Activated CD4-positive, alpha-beta T cell treated with anti-CD3 and anti-CD28 coated beads for 36 hours (primary cell): ENCODE measurements at places on chromosomes 1 and 21.
A peak's percentile ranks its signal among the peaks of the same experiment; 100 is the strongest.

DNA sequence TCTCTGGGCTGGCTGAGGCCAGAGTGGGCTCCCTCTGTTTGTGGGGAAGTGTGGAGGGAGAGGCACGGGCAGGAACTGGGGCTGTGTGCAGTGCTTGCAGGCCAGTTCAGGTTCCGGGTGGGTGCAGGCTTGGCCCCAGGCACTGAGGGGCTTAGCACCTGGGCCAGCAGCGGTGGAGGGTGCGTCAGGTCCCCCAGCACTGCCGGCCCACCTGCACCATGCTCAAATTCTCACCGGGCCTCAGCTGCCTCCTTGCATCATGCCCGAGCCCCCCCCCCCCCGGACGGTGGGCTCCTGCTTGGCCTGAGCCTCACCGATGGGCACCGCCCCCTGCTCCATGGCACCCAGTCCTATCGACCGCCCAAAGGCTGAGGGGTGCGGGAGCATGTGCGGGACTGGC lies 26.3 kb upstream of the FCGR2A start:
- DNase-seq, result no peak

- no peak for DNase-seq
These were observed 79.6 kb downstream of the DOP1B start for GRCh38 chr21:36236052-36236730.

GRCh38 chr1:205535096-205535495 lies 30.6 kb downstream of the CDK18 start:
- DNase-seq, result no peak

DNA sequence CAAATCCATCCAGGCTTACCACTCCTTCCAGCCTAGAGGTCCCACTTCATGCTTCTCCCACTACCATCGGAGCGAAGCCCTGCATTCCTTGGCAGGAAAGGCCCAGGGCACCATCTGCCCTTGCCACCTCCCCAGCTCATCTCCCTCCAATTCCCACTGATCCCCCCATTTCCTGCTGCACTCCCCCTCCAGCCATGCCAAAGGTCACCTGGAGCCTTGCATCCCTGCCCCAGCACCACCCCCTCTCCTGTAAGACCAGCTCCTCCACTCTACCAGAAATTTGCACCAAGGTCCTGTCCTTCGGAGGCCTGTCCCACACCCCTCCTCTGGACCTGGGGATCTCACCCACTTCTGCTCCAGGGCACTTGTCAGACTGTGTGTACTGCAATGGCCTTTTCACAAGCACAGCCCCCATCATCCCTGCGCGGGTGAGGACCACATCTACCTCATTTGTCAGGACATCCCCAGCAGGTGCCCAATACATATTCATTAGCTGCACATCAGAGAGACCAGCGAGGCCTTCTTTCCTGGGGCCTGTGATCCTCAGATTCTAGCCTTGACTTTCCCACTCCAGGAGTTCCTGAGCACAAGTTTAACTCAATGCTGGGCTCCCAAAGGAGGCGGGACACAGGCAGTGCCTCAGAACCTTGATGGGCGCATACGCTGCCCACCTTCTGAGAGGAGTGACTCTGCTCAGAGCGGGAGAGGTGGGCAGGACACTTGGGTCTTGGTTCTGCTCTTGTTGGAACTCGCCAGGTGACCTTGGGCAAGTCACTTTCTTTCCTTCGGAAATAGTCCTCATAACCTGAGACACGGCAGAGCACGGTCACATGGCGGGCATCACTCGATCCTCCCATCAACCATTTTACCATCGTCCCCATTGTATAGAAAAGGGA lies 49.9 kb upstream of the EDN2 start:
- DNase-seq, result no peak

DNA sequence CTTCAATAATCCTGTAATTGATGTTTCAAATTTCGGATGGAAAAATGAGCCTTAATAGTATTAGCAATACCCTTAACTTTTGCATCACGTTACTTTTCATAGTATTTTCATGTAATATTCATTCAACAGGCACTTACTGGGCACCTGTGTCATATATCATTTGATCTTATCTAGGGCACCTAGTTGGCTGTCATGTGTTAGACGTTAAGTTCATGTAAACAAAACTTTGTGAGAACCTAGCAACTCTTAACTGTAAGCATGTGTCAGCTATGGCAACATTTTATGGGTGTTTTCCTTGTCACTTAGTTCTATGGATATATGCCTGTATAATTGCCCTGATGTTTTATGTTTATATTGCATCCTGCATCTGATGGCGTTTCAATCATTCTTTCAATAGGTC lies 777 bp downstream of the LAMC2 start:
- no peak for DNase-seq

GRCh38 chr1:32791881-32792280 lies 25.3 kb downstream of the YARS1 start:
- DNase-seq, result no peak

GRCh38 chr1:207352554-207352953 lies 31.1 kb downstream of the CD55 start:
- no peak for DNase-seq

DNA sequence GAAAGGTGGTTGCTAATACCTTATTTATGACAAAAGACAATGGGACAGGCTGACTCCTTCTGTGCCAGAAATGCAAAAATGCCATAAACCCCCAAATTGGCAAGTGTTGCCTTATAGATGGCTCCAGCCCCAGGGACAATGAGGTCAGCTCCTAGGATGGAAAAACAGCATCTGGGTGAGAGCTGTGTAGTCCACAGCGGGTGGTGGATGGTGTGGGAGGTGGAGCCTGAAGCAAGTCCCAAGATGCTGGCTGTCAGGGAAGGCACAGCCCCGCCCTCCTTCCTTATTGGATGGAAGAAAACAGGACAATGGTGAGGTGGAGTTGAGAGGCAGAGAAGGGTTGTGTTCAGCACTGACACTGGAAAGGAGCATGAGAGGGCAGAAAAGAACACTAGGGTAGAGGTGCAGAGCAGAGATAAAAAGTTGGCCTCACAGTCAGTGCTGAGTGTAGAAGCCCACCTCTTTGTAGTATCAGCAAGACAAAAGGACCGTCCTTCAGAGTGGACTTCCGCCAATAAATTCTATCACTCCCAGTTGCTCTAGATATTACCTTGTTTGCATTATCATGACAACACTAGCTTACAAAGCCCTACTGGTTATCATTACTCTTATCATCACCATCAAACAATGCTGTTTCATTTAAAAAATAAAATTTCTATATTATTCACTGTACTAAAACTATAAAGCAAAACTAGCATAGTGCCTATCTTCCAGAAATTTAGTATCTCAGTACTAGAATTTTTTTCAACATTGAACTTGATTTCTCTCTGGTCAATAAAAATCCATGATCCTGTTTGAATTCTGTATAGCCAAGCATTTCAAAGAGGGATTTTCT lies 3.7 kb upstream of the SDE2 start:
- peak; percentile 65 for DNase-seq

- DNase-seq, result no peak
These were observed 2.9 kb downstream of the ADORA1 start for GRCh38 chr1:203130358-203130985.

DNA sequence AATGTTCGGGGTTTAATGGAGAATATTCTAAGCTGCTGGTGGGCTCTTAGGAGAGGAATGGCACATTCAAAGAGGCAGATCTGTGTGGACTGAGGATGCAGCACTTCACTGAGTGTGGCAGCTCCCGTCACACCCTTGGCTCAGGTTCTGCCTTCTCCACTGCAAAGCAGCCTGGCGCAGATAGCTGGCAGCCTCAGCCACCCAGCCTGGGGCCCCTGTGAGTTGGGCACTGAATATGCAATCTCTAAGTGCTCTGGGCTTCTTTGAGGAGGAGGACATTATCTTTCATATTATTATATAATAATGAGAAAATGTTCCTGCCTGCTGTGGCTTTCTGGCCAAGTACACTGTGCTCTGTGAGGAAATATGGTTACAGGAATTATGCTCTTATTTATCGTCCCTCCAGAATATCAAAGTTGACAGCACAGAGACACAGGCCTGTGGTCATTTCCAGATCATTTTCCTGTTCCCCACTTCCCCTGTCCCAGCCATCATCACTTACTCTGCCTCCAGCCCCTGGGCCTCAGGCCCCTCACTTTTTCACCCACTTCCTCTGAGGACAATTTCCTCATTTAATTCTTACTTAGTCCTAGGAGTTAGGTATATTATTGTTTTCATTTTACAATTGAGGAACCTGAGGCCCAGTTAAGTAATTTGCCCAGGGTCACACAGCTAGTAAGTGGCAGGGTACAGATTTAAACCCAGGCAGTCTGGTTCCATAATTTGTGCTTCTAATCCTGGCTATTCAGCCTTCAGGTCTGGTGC lies 53.6 kb downstream of the MAB21L3 start:
- DNase-seq, result no peak

DNA sequence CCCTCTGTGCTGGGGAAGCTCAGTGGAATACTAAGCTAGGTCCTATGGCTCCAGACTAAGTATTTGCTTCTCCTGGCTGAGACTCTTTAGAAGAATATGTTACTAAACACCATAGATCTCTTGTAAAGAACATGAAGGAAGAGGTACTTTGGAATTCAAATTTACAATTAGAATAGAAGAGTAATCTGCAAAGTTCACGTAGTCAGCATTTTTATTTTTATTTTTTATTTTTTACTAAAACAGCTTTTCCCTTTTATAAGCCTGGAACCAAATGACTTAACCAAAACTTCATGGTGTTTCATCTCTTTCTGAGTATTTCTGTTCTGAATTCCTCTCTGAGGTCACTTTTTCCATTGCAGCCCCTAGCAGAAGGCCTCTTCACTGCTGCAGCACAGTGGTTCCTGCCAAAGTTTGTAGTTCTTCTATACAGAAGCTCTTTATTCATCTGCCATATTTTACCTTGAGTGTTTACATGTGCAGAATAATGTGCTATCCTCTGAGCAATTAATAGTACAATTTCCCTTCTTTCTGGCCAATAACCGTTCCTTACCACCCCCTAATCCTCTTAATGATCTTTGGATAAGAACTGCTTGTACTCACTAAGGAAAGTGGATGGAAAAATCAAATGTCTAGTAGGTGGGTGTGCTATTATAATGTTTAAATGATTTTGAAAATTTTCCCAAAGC lies 27.2 kb downstream of the TSEN15 start:
- DNase-seq, result peak; percentile 22

DNA sequence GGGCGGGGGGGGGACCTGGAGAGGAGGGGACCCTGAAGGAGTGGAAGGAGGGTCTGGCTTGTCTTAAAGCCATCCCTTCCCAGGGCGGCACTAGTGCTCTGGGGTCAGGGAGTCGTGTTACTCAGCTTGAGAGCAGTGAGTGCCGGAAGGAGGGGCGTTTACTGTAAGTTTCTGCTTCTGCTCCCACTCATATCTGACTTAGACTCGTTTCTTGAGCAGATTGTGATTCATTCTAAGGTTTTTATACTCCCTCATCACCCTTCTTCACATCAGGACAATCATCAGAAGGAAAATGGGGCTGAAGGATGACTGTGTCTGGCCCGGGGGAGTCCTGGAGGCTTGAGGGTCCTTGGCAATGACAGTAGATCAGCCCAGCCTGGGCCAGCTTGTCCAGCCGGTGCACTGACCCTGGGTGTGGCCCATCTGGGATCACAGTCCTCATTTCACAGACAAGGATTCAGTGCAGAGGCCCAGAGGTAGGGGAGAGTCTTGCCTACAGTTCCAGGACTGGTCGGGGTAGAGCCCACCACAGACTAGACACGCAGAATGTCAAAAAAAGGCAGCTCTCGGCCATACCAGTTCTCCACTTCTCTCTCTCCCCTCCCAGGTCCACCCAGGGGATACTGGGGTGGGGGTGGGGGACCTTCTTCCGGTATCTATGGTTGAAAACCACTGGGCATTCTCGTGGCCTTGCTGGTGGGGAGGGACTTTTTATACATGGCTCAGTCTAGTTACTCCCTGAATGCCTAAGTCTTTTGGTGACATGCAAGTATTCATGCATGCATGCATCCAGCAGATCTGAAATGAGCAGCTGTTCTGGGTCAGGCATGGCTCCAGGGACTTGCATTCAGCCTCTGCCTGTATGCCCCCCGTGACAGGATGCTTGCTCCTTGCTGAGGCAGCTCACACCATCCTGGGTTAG lies 5.1 kb downstream of the TNFRSF8 start:
- peak; percentile 87 for DNase-seq

- DNase-seq, result no peak
These were observed 171.5 kb downstream of the RUNX1 start for GRCh38 chr21:34877485-34878128.

GRCh38 chr1:245290836-245291235 lies 136.1 kb downstream of the KIF26B start:
- no peak for DNase-seq

DNA sequence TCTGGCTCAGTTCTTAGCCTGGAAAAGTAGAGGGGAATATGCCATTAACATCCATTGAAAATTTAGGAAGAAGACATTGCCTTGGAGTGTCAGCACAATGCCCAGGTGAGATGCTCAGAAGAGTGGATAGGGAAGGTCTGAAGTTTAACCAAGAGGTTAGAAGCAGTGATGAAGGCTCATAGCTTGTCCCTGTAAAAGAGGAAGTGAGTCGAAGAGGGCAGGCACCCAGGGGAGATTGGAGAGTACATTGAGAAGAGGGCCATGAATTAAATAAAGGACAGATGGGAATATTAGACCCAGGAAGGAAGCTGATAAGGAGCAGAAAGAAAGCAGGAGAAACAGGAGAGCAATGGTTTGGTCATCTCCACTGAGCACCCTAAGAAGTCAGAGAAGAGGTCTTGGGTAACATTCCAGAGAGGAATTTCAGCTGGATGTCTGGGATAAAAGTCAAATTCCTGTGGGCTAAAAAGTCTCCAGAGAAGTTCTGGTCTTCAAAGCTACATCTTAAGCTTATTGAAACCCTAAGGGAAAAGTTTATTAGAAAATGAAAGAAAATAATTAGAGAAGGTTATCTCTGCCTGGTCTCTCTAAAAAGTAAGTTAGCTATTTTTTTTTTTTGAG lies 17.3 kb downstream of the C8B start:
- DNase-seq, result no peak

GRCh38 chr1:61782771-61783170 lies 40.5 kb downstream of the PATJ start:
- peak; percentile 79 for DNase-seq

GRCh38 chr1:113904293-113904673 lies 316 bp downstream of the AP4B1 start:
- no peak for DNase-seq

DNA sequence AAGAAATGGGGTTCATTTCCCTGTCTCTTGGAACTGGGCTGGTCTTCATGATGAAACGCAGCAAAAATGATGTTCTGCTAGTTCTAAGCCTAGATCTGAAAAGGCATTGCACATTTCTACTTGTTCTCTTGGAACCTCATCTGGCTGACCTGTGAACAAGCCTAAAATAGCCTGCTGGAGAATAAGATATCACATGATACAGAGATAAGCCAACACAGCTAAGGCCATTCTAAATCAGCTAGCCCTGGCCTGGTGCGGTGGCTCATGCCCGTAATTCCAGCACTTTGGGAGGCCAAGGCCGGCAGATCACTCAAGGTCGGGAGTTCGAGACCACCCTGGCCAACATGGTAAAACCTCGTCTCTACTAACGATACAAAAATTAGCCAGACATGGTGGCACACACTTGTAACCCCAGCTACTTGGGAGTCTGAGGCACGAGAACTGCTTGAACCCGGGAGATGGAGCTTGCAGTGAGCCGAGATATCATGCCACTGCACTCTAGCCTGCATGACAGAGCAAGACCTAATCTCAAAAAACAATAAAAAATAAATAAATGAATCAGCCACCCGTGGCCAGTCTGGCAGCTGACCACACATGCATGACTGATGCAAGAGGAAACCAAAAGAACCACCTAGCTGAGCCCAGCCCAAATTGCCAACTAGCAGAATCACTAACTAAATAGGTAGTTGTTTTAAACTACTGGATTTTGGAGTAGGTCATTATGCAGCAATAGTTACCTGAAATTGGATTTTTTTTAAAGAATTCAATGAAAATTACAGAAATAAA lies 18.0 kb downstream of the CD244 start:
- no peak for DNase-seq
